ENCODE measurements at places on chromosomes 1 and 21.

DNA sequence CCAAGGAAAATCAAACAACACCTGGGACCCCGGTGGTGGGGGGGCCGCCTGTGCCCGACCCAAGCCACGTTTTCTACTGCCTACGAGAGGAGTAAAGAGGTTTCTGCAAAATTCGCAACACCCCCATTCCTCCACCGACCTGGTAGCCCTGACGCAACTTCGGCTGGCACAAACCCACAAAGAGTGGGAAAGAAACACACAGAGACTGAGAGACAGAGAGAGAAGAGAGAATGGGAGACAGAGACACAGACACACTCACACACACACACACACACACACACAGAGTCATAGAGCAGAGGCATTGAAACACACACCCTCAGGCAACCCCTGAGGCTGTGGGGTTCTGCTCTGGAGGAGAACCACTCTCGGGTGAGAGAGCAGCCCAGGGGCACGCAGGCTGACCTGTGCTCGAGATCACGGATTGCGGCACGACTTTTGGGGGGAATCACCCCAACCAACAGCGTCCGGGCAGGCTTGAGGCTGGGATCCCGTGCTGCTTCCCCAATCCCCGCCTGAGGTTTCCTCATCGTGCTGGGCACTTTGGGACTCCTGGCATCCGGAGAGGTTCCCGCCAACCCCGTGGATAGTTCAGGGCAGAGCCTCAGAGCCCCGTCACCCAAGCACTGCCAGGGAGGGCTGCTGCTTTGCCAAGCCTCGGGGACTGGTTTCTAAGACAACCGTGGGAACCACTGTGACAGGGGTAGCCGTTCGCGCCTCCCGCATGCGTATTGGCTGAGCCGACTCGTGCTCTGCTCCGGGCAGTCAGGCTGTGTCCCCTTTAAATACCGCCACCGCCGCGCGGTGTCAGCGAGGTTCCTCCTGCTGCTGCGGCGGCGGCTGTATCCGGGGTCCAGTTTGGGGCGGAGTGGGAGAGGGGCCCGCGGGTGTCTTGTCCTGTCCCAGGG is 682.4 kb upstream of the TPTE start:
- DNase-seq: peak; percentile 44

GRCh38 chr1:234241941-234242490 is 131.2 kb upstream of the COA6 start:
- DNase-seq: no peak

GRCh38 chr1:209597499-209597898 is 14.0 kb downstream of the CAMK1G start:
- DNase-seq: no peak

GRCh38 chr21:29656504-29657239 is 283.1 kb downstream of the GRIK1 start:
- no peak for DNase-seq

DNA sequence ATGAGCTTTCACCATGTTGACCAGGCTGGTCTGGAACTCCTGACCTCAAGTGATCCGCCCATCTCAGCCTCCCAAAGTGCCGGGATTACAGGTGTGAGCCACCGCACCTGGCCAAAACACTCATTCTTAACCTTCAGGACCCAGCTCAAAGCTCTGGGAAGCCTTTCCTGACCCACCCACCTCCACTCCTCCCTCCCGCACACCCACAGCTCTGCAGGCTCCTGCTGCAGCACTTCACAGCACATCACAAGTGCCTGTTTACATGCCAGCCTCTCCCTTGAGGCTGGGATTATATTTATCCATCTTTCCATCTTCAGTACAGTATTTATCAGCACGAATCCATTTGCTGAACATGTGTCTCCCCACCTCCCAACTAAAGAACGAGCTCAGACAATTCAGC is 14.9 kb downstream of the SLC9A1 start:
- DNase-seq: no peak

GRCh38 chr1:246699095-246699735 is 25.0 kb upstream of the SCCPDH start:
- DNase-seq: peak; percentile 96

Measured in NCI-H82 (cell line).